ENCODE measurements at places on chromosomes 16 and 17.

DNA sequence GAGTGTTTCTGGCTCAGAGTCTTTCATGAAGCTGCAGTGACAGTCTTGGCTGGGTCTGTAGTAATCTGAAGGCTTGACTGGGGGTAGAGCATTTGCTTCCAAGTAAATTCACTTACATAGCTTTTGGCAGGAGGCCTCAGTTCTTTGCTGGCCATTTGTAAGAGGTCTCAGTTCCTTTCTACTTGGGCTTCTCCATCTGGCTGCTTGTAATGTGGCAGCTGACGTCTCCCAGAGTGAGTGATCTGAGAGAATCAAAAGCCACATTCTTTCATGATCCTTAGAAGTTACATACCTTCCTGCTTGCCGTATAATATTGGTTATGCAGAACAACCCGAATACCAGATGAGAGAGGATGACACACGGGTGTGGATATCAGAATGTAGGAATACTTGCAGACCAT, 39.8 kb downstream of the NF1 start:
- DNase-seq, result no peak

- no peak for DNase-seq
These were observed 71.5 kb downstream of the WWP2 start for GRCh38 chr16:69833357-69834282.

DNA sequence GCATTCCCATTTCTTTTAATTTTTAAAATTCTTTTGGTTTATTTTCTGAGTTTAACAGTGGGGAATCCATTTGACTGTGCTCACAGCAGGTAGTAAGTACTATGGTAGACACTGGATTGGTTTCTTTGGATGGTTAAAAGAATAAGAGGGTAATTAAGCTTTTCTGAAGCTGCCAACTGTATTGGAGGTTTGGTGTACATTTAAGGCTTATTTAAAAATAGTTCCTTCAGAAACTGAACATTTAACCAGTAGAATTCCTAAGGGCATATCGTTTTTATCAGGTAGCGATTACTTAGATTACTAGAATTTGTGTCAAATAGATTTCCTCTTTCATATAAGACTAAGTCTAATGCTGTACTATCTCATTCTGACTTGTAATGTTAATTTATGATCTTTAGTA, 162.4 kb downstream of the PPM1E start:
- no peak for DNase-seq

- no peak for DNase-seq
These were observed 29.8 kb downstream of the NXN start for GRCh38 chr17:949623-950303.

DNA sequence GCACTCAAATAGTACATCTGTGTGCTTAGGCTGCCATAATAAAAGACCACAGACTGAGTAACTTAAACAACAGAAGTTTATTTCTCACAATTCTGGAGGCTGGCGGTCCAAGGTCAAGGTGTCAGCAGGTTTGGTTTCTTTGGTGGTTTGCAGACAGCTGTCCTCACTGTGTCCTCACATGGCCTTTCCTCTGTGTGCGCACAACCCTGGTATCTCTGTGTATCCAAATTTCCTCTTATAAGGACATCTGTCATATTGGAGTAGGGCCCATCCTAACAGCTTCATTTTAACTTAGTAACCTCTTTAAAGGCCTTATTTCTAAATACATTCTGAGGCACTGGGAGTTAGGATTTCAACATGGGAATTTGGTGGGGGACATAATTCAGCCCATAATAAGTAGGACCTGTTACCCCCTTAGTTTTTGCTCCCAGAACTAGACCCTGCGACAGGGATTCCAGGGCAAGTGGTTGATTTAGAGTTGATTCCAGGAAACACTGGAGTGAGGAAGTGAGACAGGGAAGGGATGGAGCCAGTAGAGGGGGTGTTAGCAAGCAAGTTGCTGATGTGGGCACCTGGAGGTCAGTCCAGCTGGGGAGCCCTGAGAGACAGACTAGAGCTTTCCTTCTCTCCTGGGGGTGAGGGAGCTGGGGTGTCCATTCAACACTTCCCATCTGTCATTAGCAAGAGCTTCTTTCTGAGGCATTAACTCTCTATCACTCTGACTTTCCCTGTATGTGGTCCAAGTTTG, 10.9 kb upstream of the ALKBH5 start:
- DNase-seq, result no peak

DNA sequence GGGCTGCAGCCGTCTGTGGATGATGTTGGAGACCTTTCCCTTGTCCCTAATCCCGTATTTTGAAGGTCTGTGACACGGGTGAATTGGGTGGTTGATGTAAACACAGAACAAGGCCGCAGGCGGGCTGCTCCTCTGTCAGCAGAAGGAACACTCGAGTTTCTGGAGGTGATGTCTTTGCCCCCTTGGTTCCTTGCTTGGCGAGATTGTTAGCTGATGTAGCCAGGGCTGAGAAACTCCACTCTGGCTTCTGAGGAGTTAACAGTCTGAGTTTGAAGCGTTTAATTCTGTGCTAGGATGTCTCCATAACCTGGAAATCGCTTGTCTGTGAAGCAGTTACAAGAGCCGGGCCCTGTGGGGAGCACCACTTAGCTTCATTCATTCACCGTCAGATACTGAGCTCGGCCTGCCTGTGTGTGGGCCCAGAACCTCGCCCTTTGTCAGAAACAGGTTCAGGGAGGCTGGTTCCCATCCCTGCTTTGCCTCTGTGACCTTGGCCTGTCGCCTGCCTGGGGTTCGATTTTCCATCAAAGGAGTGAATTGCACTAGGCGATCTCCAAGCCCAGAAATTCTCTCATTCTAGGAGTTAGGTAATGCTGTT, 1.3 kb downstream of the MAPK8IP3 start:
- DNase-seq, result no peak

GRCh38 chr17:38541281-38541680, 64.5 kb downstream of the SRCIN1 start:
- DNase-seq, result no peak

DNA sequence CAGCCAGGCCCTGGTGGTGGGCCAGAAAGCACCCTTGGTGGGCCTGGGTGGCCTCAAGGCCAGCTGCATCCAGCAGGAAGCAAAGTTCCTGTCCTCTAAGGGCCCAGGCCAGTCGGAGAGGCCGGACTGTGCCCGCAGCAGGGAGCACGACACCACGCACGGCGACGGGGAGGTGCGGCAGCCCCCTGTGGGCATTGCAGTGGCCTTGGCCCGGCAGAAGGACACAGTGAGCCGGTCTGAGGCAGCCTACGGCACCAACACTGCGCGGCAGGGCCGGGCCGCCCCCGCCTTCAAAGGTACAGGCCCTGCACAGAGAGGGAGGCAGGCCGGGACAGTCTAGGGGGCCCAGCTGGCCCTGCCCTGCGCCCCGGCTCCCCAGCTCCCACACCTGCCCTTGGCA, 48.0 kb downstream of the BAHCC1 start:
- no peak for DNase-seq

GRCh38 chr17:64992325-64992802, 64.2 kb downstream of the GNA13 start:
- no peak for DNase-seq

DNA sequence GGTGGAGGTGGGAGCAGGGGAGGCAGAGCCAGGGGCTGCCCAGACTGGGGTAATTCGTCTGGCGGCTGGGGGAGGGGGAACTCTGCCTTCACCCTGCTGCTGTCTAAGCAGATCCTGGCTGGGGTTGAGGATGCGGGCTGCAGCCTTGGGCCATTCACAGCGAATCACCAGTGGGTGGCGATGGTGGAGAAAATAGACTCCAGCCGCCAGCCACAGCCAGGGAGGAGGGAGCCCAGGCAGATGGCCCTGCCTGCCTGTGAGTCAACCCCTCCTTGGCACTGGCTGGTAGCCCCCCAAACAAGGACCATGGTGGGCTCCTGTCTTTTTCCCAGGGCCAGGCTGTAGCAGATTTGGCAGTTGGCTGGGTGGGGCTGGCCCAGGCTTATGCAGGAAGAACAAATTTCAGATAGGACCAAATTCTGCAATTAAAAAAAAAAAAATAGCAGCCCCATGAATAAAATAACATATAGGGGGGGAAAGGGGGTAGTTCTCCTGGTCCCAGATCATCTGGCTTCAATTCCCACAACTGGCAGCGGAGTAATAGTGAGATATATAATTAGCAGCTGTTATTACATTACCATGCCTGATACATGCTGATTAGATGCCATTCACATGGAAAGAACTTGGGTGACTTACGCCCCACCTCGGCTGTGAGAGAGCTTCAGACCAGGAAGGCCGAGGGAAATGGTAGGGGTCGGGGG, 41.5 kb upstream of the CDH5 start:
- no peak for DNase-seq

GRCh38 chr17:63647936-63648335, 25.7 kb downstream of the MAP3K3 start:
- DNase-seq, result no peak

All from CD4-positive, alpha-beta T cell treated with Interleukin-2 at 100 ng/mL for 4 hours (primary cell).